ENCODE measurements at places on chromosomes 2 and 18.
A peak's percentile ranks its signal among the peaks of the same experiment; 100 is the strongest.

- DNase-seq: no peak
Measured at GRCh38 chr18:22551536-22552151, 133.9 kb upstream of the CTAGE1 start.

DNA sequence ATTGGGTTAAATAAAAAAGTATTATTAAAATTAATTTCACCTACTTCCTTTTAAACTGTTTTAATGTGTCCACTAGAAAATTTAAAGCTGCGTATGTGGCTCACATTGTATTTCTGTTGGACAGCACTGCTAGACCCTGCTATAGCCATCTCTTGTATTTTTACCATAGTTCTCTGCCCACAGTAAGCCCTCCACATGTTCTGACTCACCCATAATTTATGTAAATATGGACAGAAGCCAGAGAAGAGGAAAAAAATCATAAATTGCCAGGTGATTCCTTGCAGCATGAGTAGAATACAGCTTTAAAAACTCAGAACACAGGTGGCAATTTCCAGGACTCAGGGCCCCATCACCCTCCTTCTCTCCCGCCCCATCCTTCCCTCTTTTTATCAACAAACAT lies 142.4 kb upstream of the MEX3C start:
- no peak for DNase-seq

DNA sequence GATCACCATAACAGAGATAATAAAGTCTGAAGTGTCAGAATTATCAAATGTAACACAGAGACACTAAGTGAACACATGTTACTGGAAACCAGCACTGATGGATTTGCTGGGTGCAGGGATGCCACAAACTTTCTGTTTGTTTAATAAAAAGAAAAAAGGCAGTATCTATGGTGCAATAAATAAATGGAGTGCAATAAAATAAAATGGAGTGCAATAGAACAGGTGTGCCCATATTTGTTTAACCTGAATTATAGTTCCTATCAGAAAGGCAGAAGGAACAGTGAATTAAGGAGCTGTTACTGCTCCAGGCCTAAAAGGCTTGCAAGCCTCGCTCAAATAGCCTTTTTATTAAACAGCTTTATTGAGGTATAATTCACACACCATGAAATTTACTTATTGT lies 81.0 kb upstream of the KIDINS220 start:
- no peak for DNase-seq

- DNase-seq: no peak
Measured at GRCh38 chr18:44708451-44709083, 27.9 kb downstream of the SETBP1 start.

DNA sequence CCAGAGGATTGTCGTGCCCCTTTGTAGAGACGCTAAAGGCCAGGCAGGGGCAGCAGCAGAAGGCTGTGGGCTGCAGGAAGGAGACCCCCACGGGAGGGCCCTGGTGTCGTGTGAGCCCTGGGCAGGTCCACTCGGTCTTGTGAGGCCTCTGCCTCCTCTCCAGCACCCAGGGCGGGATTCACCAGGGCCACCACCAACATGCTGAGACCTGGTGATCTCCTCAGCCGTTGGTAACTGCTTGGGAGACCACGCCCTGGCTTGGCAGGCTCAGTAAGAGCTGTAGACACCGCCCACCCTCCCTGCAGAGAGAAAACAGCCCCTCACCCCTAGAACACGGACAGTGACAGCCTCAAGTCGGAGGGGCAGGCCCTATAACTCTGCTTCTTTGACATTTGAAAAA lies 21.1 kb downstream of the MBP start:
- no peak for DNase-seq

GRCh38 chr18:39178166-39178565 lies 1612.6 kb upstream of the CELF4 start:
- DNase-seq: no peak

DNA sequence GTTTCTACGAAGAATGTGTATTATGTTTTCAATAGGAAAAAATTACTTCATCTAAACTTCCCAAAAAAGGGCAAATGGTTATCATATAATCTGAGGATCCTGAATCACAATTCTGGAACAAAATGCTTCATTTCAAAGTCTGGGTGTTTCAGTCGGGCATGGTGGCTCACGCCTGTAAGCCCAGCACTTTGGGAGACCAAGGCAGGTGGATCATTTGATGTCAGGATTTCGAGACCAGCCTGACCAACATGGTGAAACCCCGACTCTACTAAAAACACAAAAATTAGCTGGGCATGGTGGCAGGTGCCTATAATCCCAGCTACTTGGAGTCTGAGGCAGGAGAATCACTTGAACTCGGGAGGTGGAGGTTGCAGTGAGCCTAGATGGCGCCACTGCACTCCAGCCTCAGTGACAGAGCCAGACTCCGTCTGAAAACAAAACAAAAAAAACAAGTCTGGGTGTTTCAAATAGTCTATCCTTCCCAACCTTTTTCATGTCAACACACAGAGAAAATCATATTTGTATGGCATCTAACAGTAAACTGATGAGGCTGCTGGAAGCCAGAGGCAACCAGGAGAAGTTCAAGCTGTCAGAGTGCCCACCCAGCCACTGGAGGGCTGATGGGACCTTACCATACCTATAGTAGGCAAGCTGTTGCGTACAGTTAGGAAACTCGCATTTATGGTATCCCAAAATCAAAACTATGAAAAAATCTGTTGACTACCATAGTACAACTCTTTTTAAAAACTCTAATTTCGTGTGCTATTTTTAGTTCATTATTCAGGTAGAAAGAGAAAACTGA lies 14.6 kb downstream of the NBAS start:
- no peak for DNase-seq

DNA sequence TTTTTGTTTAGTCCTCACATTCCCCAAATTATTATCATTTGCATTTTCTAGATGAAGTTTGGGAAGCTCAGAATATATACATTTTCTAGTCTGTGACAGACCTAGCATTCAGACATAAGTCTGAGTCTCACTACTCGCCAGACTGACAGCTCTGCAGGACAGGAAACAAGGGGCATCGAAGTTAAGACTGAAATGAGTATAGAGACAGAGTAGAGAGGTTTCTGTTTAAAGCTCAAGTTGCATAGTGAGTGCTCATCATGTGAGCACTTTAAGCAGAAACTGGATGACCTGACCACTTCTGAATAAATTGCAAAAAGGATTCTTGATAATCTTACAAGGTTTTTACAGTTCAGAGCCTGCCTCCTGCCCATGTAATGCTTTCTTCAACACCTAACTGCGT lies 1.1 kb downstream of the HADHB start:
- DNase-seq: no peak

GRCh38 chr2:46942143-46942526 lies 26.5 kb upstream of the MCFD2 start:
- peak; percentile 51 for DNase-seq

DNA sequence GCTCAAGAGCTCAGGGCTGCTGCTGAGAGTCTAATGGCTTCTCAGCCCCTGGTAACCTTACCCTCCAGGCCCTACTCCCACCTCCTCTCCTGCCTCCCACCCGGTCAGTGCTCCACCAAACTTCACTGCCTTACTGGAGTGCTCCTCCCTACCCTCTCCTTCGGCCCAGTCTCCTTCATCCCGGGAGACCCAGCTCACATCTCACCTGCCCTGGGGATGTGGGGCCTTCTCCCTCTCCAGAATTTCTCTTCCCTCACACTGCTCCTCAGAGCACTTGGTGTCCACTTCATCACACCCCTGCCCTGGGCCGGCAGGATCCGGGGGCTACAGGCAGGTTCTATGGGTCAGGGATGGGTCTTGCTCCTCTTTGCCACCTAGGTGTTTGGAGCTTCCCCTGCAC lies 21.6 kb downstream of the PTPN18 start:
- no peak for DNase-seq

DNA sequence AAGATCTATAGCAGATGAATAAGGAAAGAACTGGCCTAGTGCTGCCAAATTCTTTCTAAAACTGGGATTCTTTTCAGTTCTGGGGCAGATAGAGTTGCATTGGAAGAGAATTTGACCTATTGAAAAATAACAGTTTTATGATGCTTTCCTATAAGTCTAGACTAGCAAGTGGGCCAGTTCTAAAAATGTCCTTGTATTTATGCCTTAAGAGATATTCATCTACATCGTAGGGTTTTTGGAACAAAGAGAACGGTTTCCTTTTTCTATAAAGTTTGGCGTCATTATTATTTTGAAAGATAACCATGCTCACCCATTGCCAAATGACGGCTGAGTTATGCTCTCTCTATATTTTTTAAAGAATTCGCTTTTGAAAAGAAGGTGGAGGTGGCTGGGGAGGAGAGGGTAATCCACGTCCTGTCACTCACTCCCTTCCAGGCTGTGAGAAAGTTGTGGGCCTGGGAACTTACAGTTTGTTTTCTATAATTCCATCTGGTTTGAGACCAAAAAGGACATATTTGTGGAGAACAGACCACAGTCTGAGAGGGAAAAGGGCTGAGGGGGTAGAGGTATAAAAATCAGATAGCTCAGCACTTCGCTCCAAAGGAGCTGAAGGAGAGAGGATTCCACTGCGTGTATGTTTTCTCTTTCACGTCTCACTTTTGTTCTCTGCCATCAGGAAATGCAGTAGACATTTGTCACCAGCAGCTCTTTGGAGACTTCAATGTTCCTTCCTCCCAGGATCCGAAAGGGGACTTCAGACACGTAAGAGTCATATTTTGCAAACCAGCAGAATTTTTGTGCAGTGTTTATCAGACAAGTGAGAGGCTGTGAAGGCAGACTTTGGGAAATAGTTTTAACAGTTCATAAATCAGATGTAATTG lies 281.9 kb upstream of the FN1 start:
- no peak for DNase-seq

DNA sequence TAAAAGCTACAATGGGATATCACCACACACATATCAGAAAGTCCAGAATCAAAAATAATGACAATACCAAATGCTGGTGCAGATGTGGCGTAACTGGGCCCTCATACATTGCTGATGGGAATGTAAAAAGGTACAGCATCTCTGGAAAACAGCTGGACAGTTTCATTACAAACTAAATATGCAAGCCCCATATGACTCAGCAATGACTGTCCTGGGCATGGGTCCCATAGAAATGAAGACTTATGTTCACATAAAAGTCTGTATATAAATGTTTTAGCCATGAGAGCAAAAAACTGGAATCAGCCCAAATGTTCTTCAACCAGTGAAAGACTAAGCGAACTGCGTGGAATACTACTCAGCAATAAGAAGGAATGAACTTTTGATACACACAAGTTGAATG lies 56.7 kb downstream of the ALPK2 start:
- DNase-seq: no peak

DNA sequence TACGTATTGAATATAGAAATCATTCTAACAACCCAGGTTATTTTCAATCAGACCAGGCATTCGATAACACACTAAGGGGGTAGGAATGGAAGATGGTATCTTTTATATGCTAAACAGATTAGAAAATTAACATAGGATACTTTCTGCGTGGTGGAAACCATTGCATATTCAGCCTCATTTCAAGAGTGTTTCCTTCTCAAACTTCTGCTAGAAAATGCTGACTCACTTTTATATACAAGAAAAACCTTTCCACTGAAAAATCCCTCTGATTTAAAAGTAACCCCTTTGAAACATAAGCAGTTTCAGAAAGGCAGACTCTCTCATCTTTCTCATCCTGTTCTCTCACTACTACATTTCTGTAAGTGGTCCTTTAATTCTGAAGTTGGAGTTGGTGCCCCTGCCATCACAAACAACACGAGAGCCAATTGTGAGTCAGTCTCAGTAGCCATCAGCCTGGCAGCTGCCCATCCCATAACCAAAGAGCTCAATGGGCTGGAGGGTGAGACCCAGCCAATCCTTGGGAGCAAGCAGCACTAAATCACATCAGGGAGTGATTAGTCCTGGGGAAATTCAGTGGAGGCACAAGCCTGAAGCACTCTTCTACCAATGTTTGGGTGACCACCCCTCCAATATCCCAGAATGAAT lies 343.1 kb downstream of the CELF4 start:
- DNase-seq: no peak

DNA sequence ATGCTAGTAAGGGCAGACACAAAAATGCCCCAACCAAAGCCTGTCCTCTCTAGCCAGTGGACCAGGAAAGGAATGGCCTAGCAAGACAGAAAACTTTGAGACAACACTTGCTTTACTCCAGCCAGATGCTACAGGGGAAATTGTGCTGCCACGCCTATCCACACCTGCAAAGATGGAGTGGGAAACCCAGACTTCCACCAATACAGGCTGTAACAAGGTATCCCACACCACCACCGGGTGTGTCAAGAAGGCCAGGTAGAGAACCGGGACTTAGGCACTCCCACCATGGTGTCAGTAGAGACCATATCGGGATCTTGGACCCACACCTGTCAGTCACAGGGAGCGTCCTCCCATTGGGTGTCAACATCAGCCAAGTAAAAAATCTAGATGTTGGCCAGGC lies 16.2 kb upstream of the ESPNL start:
- no peak for DNase-seq
